ENCODE measurements at places on chromosomes 1 and 21. TPM values are rescaled to one million over a fixed set of nuclear protein-coding genes. Genes with fewer than 3 reads are reported as not detected.

The LHX8 gene
- total RNA-seq, result not detected

The FYB2 gene
- 8.6 TPM for total RNA-seq

The DDI2 gene
- total RNA-seq, result 53.1 TPM

The PTGFR gene
- total RNA-seq, result 64.0 TPM

- H3K4me3 ChIP-seq, result no peak overlapping the region
- no peak for DNase-seq
- no peaks in the 10 kb centered on the region for H3K27me3 ChIP-seq
- H3K36me3 ChIP-seq, result no peaks in the 10 kb centered on the region
Observed at GRCh38 chr1:23452011-23452411, 27.5 kb upstream of the TCEA3 start.

- H3K36me3 ChIP-seq, result no peaks in the 10 kb centered on the region
- H3K4me3 ChIP-seq, result peak within 1 kb of the TSS; percentile 93
Observed at GRCh38 chr1:44775078-44775929, at the start of gene RPS8. Gene RPS8, plus strand, starts transcription at chr1:44775540. Its CDS starts 57 bp downstream, at chr1:44775597.

The FMO4 gene
- total RNA-seq, result not detected

- H3K4me1 ChIP-seq, result no peaks in the 10 kb centered on the region
- H3K27me3 ChIP-seq, result no peaks in the 10 kb centered on the region
- H3K27ac ChIP-seq, result no peak overlapping the region
- no peak for DNase-seq
- H3K36me3 ChIP-seq, result no peaks in the 10 kb centered on the region
Observed at GRCh38 chr1:226397011-226397926, 10.6 kb downstream of the PARP1 start.

The RNF186 gene
- total RNA-seq, result 0.29 TPM

The ITPKB gene
- 53.8 TPM for total RNA-seq

DNA sequence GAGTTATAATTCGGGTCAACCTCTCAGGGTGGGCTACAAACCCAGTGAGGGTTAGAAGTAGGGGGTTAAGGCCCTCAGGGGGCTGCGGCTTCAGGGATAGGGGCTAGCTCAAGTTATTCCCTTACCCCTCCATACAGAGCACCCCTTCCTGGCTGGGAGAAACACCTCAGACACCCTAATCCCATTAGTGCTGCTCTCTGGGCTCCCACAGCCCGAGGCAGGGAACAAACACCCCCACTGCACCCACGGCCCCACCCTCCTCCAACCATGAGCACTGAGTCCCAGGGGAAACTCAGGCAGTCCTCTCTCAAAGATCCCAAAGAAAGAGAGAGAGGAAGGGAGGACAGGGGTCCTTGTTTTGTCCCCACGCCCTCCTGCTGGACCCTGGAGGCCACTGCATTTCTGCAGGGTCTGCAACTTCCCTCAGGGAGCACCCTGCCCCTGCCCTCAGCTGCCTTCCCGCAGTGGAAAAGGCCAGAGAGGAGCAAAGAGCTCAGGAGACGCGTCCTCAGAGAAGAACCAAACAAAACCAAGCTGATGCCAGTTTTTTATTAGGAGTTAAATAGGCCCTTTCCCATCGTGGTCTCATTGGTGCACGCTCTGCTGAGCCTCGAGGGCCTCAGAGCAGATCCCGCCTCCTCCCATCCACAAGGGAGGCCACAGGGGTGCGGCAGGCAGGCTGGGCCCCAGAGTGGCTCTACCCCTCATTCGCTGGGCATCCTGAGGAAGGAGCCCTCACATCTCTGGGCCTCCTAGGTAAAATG lies 1.4 kb upstream of the S100A4 start:
- H3K27me3 ChIP-seq, result no peaks in the 10 kb centered on the region
- peaks cover 31% of the 10 kb centered on the region for H3K4me1 ChIP-seq
- H3K27ac ChIP-seq, result peak overlapping the region; percentile 94
- H3K36me3 ChIP-seq, result no peaks in the 10 kb centered on the region
- no peak for DNase-seq

The KLHDC9 gene
- total RNA-seq, result 3.1 TPM

DNA sequence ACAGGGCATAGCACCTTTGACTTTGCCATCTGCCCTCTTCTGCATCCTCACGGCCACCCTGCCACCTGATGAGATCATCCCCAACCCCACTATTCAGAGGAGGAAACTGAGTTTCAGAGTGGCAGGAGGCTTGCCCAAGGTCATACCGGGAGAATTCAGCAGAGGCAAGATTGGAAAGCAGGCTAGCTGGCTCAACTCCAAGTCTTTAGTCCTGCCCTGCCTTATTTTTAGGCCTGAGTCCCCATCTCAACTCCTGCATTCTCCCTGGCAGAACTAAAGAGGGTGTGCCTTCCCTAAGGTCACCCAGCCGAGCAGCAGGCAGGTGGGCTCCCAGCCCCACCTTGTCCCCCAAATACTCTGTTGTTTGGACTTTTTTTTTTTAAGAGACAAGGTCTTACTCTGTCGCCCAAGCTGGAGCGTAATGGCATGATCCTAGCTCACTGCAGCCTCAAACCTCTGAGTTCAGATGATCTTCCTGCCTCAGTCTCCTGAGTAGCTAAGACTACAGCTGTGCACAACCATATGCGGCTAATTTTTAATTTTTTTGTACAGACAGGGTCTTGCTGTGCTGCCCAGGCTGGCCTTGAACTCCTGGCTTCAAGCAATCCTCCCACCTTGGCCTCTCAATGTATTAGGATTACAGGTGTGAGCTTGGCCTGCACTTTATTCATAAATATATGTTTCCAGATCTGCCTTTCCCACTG lies 13.8 kb upstream of the FGR start:
- no peak overlapping the region for H3K4me3 ChIP-seq
- no peaks in the 10 kb centered on the region for H3K4me1 ChIP-seq
- no peak overlapping the region for H3K27ac ChIP-seq
- no peaks in the 10 kb centered on the region for H3K36me3 ChIP-seq
- no peak for DNase-seq

- no peaks in the 10 kb centered on the region for H3K36me3 ChIP-seq
- DNase-seq, result peak; percentile 59
- H3K4me1 ChIP-seq, result peaks cover 4% of the 10 kb centered on the region
- H3K4me3 ChIP-seq, result no peak overlapping the region
Observed at GRCh38 chr1:27496604-27497155, 6.7 kb upstream of the WASF2 start.

- H3K4me1 ChIP-seq, result no peaks in the 10 kb centered on the region
- DNase-seq, result no peak
- H3K27ac ChIP-seq, result no peak overlapping the region
- H3K4me3 ChIP-seq, result no peak overlapping the region
- no peaks in the 10 kb centered on the region for H3K27me3 ChIP-seq
Observed at GRCh38 chr1:172883387-172883791, 167.4 kb downstream of the TNFSF18 start.

The SYCP1 gene
- total RNA-seq, result not detected

The CHRNB2 gene
- total RNA-seq, result not detected

DNA sequence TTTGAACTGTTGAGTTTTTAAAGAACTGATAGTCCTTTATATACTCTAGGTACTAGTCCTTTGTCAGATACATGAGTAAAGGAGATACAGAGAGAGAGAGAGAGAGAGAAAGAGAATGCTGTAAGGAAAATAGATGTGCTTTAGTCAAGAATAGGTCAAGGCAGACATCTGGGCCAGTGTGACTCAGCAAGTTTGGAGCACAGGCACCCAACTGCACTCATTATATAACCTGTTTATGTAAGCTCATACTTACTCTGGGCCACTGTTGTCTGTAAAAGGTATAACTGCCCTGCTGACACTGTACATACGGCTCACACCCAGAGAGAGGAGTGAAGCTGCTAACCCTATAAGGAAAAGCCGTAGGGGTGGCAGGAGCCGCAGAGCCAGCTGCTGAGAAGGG lies 32.2 kb upstream of the AKT3 start:
- no peaks in the 10 kb centered on the region for H3K27me3 ChIP-seq
- no peak overlapping the region for H3K4me3 ChIP-seq
- no peaks in the 10 kb centered on the region for H3K4me1 ChIP-seq
- H3K36me3 ChIP-seq, result no peaks in the 10 kb centered on the region
- no peak overlapping the region for H3K27ac ChIP-seq

DNA sequence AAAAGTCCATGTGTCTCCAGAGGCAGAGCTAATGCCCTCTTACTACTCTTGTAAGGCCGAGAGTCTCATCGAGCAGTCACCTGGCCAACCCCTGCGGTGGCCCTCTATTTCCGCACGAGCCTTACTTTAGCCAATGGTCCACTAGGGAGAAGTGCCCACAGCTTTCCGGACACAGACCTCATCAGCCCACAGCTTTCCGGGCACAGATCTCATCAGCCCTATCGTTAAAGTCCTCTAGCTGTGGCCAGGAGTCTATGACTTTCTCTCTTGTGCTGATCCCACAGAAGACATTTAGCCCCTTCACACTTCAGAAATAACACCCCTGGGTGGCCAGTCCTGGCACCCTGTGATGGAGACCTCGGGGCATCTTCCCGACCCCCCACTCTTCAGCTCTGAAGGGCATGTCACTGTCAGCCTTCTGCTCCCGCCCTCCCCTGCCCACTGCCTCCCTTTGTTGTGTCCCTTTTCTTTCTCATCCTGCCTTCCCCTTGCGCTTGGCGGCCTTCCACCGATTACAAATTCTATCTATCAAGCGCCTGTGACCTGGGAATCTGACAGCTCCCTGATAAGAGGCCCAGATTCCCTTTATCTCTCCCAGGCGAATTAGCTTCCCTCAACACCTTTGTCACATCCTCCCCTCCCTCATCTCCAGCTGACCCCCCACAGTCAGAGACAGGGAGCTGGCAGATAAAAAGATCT lies 161.0 kb downstream of the PLXNA2 start:
- H3K4me3 ChIP-seq, result no peak overlapping the region
- DNase-seq, result no peak
- H3K36me3 ChIP-seq, result no peaks in the 10 kb centered on the region
- H3K27me3 ChIP-seq, result no peaks in the 10 kb centered on the region

- H3K36me3 ChIP-seq, result no peaks in the 10 kb centered on the region
- H3K27ac ChIP-seq, result no peak overlapping the region
- H3K4me1 ChIP-seq, result no peaks in the 10 kb centered on the region
- no peak for DNase-seq
- H3K4me3 ChIP-seq, result no peak overlapping the region
- no peaks in the 10 kb centered on the region for H3K27me3 ChIP-seq
Observed at GRCh38 chr21:42474043-42474831, 21.8 kb downstream of the RSPH1 start.

- H3K27ac ChIP-seq, result no peak overlapping the region
- no peak overlapping the region for H3K4me3 ChIP-seq
- no peaks in the 10 kb centered on the region for H3K27me3 ChIP-seq
- peak; percentile 13 for DNase-seq
- no peaks in the 10 kb centered on the region for H3K4me1 ChIP-seq
Observed at GRCh38 chr1:60488847-60489246, 415.3 kb upstream of the C1orf87 start.

- no peak overlapping the region for H3K4me3 ChIP-seq
- no peak overlapping the region for H3K27ac ChIP-seq
- no peak for DNase-seq
- H3K4me1 ChIP-seq, result no peaks in the 10 kb centered on the region
- H3K27me3 ChIP-seq, result no peaks in the 10 kb centered on the region
Observed at GRCh38 chr1:231639819-231640218, 13.2 kb downstream of the DISC1 start.

The CFH gene
- total RNA-seq, result 28.2 TPM

GRCh38 chr1:25879675-25880074 lies 4.2 kb upstream of the PAQR7 start:
- H3K27me3 ChIP-seq, result no peaks in the 10 kb centered on the region
- H3K4me1 ChIP-seq, result no peaks in the 10 kb centered on the region
- no peak overlapping the region for H3K27ac ChIP-seq
- H3K36me3 ChIP-seq, result no peaks in the 10 kb centered on the region

- no peaks in the 10 kb centered on the region for H3K36me3 ChIP-seq
- H3K27me3 ChIP-seq, result no peaks in the 10 kb centered on the region
- no peaks in the 10 kb centered on the region for H3K4me1 ChIP-seq
- no peak overlapping the region for H3K4me3 ChIP-seq
- H3K27ac ChIP-seq, result no peak overlapping the region
Observed at GRCh38 chr1:64215576-64215975, 12.2 kb downstream of the UBE2U start.

DNA sequence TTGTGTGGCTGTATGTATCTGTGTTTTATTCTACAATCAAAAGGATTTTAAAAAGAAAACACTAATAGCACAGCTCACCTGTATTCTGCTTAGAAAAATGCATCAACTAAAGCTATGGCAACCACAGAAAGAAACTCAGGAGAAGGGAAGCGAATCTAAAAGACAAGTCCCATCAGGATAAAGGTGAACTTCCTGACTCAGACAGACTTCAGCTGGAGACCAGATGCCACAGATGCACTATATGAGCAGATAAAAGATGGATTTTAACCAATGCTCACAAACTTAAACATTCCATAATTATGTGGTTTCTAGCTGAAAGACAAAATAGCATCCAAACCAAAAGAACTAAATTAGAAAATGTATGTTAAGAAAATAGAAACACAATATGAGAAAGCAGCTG lies 231.0 kb downstream of the RERE start:
- no peaks in the 10 kb centered on the region for H3K4me1 ChIP-seq
- no peak overlapping the region for H3K27ac ChIP-seq
- no peaks in the 10 kb centered on the region for H3K27me3 ChIP-seq
- H3K36me3 ChIP-seq, result no peaks in the 10 kb centered on the region
- H3K4me3 ChIP-seq, result no peak overlapping the region
- DNase-seq, result no peak

GRCh38 chr1:184658055-184658454 lies 96.6 kb downstream of the EDEM3 start:
- no peak overlapping the region for H3K27ac ChIP-seq
- H3K36me3 ChIP-seq, result no peaks in the 10 kb centered on the region
- H3K27me3 ChIP-seq, result no peaks in the 10 kb centered on the region
- H3K4me1 ChIP-seq, result no peaks in the 10 kb centered on the region

The CD1B gene
- not detected for total RNA-seq

DNA sequence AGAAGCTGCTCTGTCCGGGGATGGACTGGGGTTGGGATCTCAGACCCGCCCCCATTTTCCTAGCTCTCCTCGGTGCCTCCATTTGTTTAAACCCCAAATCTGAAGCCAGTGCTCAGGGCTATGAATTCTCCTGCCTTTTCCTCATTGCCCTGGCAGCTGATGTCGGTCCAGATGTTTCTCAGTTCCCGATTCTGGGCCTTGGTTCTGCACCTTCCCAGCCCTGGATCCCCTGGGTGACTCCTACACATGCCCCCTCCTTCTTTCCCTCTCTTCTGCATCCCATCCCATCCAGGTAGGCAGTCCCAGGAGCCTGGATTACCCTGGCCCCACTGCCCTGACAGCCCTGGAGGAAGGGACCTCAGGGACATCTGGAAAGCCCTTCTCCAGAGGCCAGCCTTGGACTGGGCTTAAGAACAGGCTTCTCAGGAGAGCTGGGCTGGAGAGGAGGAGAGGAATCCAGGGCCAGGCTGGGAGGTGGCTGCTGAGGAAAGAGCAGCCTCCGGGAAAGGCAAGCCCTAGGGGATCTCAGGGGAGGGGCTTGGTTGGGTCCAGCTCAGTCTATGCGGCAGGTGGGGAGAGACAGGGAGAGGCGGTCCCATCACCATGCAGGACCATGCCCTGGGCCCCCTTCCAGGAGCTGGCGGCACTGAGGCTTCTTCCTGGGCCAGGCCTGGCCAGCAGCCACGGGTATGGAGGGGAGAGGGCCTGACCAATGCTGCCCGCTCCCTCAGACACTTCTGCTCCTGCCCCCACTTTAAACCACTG lies 6.8 kb upstream of the EPS8L3 start:
- peak; percentile 16 for DNase-seq
- no peaks in the 10 kb centered on the region for H3K4me1 ChIP-seq
- no peaks in the 10 kb centered on the region for H3K36me3 ChIP-seq
- H3K4me3 ChIP-seq, result no peak overlapping the region
- no peaks in the 10 kb centered on the region for H3K27me3 ChIP-seq

All from uterus (tissue), 4 donors.